Cardiac fibroblast (primary cell): ENCODE measurements at places on chromosomes 7 and 10.
A peak's percentile ranks its signal among the peaks of the same experiment; 100 is the strongest.

- DNase-seq: no peak
These were observed 23.2 kb upstream of the NPFFR1 start for GRCh38 chr10:70306886-70307520.

- DNase-seq: no peak
These were observed 2.5 kb upstream of the KCNH2 start for GRCh38 chr7:150980663-150981062.

DNA sequence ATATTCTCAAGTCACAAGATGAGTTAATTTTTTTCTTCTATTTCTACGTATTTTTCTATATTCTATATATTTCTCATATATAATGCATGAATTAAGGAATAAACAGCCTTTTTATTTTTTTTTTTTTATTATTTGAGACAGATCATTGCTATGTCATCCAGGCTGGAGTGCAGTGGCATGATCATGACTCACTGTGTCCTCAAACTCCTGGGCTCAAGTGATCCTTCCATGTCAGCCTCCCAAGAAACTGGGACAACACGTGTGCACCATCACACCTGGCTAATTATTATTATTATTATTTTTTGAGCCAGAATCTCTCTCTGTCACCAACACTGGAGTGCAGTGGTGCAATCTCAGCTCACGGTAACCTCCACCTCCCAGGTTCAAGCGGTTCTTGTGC is 1.5 kb downstream of the CLDN12 start:
- DNase-seq: peak; percentile 49

- no peak for DNase-seq
These were observed 254.8 kb downstream of the MAD1L1 start for GRCh38 chr7:1977876-1978441.

GRCh38 chr7:106048706-106049020 is 63.4 kb downstream of the SYPL1 start:
- no peak for DNase-seq

DNA sequence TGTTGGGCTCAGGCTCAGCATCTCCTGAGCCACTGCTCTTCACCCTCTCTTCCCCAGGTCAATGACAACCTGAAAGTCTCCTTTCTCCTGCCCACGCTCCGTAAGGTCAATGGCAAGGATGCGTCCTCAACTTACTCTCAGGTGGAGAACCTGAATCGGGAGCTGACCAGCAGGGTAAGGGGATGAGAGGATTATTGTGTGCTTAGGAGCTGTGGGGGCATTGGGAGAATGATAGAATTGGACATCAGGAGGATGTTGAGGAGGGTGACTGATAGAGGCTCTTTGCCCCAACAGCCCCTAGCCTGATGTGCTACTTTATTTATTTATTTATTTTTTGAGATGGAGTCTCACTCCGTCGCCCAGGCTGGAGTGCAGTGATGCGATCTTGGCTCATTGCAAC is 1.3 kb downstream of the LRWD1 start:
- DNase-seq: no peak

GRCh38 chr10:3503299-3503698 is 281.7 kb downstream of the KLF6 start:
- no peak for DNase-seq

GRCh38 chr7:48337012-48337621 is 165.9 kb downstream of the ABCA13 start:
- DNase-seq: peak; percentile 57

GRCh38 chr7:16586081-16586874 is 59.3 kb downstream of the ANKMY2 start:
- peak; percentile 56 for DNase-seq

DNA sequence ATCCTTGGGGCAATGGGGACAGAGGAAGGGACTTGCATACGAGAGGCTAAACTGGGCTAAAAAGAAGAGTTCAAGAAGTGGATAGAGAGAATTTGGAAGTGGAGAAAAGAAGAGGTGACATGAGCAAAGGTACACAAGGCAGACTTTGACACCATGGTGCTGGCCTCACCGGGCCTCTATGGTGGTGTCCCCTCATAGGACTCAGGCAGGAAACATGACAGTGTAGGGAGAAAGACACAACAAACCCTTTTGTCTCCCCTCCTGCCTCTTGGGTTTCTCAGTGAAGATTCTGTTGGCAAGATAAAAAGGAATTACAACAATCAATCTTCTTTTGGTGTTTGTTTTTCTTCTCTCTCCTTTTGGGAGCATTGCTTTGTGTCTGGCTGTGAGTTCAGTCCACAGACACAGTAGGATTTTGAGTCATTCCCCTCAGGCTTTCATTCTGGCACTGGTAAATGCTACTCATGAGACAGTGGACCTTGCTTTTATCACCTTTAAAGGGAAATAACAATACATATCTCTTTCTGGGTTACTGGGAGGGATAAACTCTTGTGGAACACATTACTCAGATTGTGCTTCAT is 827.7 kb downstream of the TNS3 start:
- DNase-seq: peak; percentile 64

GRCh38 chr7:78787854-78788253 is 665.6 kb downstream of the MAGI2 start:
- no peak for DNase-seq

DNA sequence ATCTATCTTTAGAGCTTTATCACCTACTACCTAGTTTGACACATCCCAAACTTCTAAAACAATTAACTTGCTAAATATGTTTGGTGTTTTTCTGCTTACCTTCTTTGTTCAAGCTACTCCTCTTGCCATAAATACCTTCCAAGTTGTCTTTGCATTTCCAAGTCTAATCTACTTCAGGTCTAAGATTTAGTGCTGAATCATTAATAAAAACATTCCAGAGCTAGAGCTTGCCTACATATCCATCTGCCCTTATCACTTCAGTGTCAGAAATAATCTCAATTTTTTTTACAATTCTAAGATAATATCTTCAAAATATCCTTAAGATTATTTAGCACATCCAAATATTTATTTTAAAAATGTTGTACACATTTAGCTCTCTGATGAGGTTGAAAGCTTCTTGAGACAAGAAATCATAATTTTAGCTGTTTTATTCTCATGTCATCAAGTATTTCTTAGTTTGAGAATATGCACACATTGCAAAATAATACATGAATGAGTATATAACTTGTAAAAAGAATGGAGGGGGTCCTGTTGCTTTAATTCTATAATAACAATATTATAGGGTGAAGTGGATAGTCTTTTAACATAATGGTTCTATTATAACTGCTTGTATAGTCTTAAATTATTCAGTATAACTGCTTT is 466.3 kb downstream of the SEMA3D start:
- no peak for DNase-seq

- DNase-seq: peak; percentile 64
These were observed 118.9 kb downstream of the APBB1IP start for GRCh38 chr10:26556748-26557640.

GRCh38 chr10:104274762-104275721 is 6.1 kb downstream of the GSTO2 start:
- DNase-seq: peak; percentile 46

DNA sequence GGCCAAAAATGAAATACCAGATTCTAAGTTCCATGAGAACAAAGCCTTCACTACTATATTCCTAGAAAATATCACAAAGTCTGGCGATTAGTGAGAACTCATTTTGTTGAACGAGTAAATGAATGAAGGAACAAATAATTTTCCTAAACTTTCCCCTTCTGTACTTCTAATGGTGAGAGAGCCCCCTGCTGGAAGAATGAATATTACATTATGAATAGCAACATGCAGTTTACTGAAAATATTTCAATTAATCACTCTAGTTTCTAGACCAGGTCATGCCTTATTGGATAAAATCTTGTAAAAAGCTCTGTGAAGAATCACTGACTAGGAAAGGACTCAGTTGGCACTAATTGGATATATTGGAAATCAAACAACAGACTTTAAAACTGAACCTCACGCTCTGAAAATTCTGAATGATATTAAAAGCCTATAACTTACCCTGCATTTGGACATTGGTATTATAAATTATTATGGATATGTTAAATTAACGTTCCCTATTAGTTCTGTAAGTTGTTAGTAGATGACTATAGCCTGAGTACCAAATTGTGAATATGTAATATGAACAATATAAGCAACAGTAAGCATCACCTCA is 32.4 kb upstream of the MTPN start:
- DNase-seq: peak; percentile 70

- no peak for DNase-seq
These were observed 31.7 kb downstream of the STAM start for GRCh38 chr10:17675638-17676037.

DNA sequence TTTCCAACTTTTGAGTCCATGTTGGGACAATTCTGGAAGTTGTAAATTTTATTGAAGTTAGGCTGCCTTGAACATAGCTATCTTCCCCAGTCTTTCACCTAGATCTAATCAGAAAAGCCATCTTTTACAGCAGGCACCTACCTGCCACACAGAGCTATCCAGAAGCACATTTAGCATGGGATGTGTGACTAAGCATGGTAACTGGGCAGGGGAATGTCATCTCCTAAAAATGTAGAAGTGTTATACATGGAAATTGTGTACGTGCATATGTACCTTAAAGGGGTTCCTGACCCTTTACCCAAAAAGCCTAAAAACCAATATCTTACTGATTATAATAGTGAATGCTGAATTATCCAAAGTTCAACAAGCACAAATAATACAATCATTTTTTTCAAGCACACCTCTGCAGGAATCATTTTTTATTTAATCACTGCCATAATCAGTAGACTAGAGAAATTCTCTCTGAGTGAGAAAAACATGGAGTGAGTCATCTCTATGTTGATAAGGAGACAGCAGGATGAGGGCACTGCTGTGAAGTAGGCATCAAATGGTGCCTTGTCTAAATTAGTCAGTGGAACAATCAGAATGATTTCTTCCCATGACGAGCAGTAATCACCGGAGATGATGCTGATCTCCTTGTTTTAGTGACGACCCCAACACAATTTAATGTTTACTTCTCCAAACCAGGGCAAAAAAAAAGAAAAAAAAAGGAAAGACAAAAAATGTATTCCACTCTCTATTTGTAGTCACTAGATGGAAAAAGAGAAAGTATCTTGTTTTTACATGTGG is 75.9 kb downstream of the SORBS1 start:
- DNase-seq: no peak

DNA sequence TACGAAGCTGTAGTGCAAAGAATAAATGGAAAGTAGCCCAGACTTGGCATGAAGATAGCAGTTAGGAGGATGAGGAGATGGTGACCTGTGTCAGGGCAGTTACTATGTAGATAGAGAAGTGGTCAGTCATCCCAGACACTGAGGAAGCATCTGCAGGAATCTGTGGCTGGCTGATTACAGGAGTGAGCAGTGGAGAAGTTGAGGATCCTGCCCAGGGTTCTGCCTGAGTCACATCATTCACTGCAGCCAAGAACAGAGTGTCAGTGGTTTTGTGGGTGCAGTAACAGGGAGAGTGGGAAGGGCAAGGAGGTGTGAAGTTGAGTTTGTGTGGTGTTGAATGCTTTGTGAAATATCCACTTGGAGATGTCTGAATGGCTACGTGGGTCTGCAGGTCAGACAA is 676.4 kb upstream of the NRP1 start:
- DNase-seq: peak; percentile 23

DNA sequence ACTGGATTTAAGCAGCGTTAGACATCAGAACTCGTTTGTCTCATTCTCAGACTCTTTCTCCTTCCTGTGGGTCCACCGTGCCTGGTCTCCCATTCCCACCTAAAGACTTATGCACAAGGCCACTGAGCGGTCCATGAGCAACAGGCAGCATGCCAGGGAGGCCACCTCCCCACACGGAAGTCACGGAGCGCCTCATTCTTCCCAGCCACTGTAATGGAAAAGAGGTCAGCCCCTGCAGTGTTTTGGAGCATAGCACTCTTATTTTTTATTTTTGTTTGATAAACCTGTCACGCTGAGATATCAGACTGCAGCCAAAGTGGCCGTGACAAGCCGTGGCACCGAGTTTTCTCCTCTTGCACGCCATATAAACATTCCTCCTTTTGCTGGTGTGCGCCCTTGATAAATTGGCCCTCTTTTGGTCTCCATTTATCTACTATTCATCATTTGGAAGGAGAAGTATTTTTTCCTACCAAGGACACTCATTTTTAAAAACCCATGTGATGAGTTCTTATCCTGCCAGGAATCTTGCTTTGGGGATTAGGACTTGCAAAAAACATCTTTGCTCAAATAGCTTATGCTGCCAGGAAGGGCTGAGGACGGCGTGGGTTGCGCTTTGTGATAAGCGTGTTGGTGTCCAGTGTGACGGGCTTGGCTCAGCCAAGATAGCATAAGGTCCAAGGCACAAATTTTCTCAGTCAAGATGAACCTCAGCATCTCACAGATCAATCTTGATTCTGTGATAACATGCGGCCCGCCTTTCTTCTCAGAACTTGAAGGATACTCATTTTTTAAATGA is 206.0 kb downstream of the CCDC3 start:
- DNase-seq: no peak

DNA sequence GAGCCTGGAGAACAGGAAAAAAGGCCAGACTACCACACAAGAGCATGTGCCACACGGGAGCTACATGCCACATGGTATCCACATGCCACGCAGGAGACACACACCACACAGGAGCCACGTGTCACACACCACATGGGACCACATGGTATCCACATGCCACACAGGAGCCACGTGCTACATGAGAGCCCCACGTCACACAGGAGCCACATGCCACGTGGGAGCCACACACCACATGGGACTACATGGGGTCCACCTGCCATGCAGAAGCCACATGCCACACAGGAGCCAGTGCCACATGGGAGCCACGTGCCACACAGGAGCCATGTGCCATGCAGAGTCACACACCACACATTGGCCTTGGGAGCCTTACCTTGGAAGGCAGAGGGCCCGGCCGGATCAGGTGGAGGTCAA is 244.4 kb upstream of the PPP2R2D start:
- DNase-seq: no peak

GRCh38 chr10:8453587-8453986 is 399.1 kb downstream of the GATA3 start:
- DNase-seq: peak; percentile 38

DNA sequence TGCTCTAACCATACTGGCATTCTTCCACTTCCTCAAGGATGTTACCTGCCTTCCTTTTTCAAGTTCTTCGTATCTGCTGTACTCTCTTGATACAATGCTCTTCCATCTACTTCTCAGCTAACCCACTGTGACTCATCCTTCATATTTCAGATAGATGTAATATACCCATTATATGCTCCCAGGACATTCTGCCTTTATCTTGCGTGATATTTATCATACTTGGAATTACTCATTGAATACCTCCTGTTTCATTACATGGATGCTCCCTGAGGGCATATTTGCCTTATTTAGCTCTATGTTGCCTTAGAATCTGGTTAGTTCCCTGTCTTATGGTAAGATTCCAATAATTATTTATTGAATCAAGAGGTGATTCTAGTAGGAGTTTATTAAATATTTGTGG is 706.4 kb downstream of the SORCS3 start:
- DNase-seq: no peak

- no peak for DNase-seq
These were observed 117.5 kb upstream of the UNC5B start for GRCh38 chr10:71094712-71095390.

GRCh38 chr7:92794391-92794790 is 42.0 kb downstream of the CDK6 start:
- no peak for DNase-seq

DNA sequence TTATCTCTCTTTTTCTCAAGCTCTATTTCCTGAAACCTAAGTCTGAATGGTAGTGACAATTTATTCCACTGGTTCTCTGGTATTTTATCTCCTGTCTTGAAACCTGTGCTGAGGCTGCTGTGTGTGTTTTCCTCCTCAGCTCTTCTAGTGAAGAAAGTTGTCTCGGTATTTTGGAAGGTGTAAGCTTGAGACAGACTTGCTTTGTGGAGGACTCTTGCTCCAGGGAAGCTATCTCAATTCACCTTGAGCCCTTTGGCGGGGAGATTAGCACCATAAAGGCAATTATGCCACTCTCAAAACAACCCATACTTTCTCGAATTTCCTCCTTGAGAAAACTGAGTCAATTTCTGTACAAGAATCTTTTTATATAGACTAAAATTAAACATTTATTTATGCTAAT is 141.6 kb downstream of the THSD7A start:
- DNase-seq: no peak

GRCh38 chr10:132383101-132383500 is 13.9 kb upstream of the PWWP2B start:
- no peak for DNase-seq
